Activated T-cell treated with anti-CD3 and anti-CD28 coated beads, Interleukin-2, amount 50 U/mL, for 24 hours (primary cell): ENCODE measurements at places on chromosomes 12 and 14.

DNA sequence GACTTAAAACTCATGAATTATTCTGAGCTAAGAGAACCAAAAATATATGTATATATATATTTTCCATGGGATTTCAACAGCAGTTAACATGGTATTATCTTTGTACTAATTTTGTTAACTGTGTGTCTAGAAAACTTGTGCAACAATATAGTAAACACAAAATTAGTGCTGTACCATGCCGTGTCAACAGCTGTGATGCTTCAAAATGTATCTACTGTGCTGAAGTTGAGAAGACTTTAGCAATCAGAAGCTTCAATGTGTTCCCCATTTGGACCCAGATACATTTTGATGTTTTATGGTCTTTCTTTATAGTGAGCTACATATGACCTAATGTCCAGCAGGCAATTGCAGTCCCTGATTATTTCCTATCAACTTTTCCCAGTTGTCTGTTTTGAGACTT lies 405.7 kb downstream of the DIO2 start:
- no peaks in the 10 kb centered on the region for H3K36me3 ChIP-seq
- DNase-seq, result no peak
- no peak overlapping the region for H3K4me3 ChIP-seq
- no peaks in the 10 kb centered on the region for H3K4me1 ChIP-seq
- H3K27me3 ChIP-seq, result no peaks in the 10 kb centered on the region

DNA sequence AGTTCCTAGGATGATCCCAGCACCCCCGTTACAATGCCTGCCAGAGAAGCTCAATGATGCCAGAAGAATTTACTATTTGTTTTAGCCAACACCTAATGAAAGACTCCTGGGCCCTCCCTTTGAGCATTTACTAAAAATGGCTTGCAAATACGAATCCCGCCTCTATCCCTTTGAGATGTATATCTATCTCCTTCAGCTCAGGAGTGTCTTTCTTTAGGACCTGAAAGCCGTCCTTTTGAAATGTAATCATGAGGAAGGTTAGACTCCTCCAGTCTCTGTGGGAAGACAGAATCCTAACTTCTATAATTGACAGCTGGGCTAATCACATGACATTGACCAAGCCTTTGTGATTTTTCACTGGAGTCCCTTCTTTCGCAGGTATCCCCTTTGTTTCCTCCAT lies 19.2 kb upstream of the DYNC1H1 start:
- H3K27me3 ChIP-seq, result peaks cover 45% of the 10 kb centered on the region
- H3K4me3 ChIP-seq, result no peak overlapping the region
- no peak overlapping the region for H3K27ac ChIP-seq
- peaks cover 11% of the 10 kb centered on the region for H3K36me3 ChIP-seq
- H3K4me1 ChIP-seq, result peaks cover 17% of the 10 kb centered on the region

DNA sequence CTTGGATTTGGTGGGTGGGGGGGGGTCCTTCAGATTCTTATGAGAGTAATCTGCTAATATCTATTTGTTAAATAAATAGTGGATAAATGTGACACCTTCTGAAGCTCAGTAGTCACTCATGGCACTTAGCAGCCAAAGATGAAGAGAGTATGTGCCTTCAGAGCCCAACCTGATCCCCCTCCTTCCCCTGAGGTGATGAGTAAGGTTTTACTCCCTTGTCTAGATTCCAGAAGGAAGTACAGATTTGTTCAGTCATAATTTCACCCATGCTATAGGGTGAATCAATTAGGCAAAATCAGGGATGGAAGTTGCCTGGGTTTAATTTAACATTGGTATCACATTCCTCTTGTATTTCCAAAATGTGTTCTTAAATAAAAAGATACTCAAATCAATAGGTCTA lies 340.3 kb upstream of the ATP2B1 start:
- no peak for DNase-seq
- H3K4me1 ChIP-seq, result peaks cover 6% of the 10 kb centered on the region
- no peaks in the 10 kb centered on the region for H3K36me3 ChIP-seq
- no peaks in the 10 kb centered on the region for H3K27me3 ChIP-seq
- no peak overlapping the region for H3K4me3 ChIP-seq

GRCh38 chr12:105548626-105549025 lies 218.1 kb downstream of the C12orf75 start:
- no peaks in the 10 kb centered on the region for H3K36me3 ChIP-seq
- no peaks in the 10 kb centered on the region for H3K27me3 ChIP-seq
- H3K4me1 ChIP-seq, result no peaks in the 10 kb centered on the region
- H3K27ac ChIP-seq, result no peak overlapping the region
- DNase-seq, result no peak

DNA sequence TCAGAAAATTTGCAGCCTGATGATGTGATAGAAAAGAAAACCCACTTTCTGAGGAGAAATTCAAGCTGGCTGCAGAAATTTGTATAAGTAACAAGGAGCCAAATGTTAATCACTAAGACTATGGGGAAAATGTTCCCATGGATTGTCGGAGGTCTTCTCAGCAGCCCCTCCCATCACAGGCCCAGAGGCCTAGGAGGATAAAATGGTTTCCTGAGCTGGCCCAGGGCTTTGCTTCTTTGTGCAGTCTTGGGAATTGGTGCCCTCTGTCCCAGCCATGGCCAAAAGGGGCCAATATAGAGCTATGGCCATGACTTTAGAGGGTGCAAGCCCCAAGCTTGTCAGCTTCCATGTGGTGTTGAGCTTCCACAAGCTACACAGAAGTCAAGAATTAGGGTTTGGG lies 335.9 kb downstream of the ATP23 start:
- no peaks in the 10 kb centered on the region for H3K27me3 ChIP-seq
- no peak overlapping the region for H3K4me3 ChIP-seq
- no peak for DNase-seq
- no peaks in the 10 kb centered on the region for H3K4me1 ChIP-seq
- H3K36me3 ChIP-seq, result no peaks in the 10 kb centered on the region

DNA sequence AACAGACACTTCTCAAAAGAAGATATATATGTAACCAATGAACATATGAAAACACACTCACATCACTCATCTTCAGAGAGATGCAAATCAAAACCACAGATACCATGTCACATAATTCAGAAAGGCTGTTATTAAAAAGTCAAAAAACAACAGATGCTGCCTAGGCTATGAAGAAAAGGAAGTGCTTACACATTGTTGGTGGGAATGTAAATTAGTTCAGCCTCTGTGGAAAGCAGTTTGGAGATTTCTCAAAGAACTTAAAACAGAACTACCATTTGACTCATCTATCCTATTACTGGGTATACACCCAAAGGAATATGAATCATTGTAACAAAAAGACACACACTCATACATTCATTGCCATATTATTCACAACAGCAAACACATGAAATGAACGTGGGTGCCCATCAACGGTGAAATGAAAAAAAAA lies 35.1 kb downstream of the EIF2S3B start:
- peak overlapping the region; percentile 42 for H3K4me3 ChIP-seq
- H3K27ac ChIP-seq, result peak overlapping the region; percentile 83
- H3K27me3 ChIP-seq, result peaks cover 33% of the 10 kb centered on the region
- H3K36me3 ChIP-seq, result peaks cover 2% of the 10 kb centered on the region
- H3K4me1 ChIP-seq, result peaks cover 49% of the 10 kb centered on the region

GRCh38 chr14:103127356-103127755 lies 4.1 kb downstream of the TNFAIP2 start:
- DNase-seq, result no peak
- H3K27ac ChIP-seq, result no peak overlapping the region
- no peak overlapping the region for H3K4me3 ChIP-seq
- peaks cover 24% of the 10 kb centered on the region for H3K27me3 ChIP-seq

- no peak for DNase-seq
- H3K4me1 ChIP-seq, result no peaks in the 10 kb centered on the region
- no peaks in the 10 kb centered on the region for H3K36me3 ChIP-seq
Observed at GRCh38 chr12:38160318-38161122, 156.1 kb upstream of the ALG10B start.

DNA sequence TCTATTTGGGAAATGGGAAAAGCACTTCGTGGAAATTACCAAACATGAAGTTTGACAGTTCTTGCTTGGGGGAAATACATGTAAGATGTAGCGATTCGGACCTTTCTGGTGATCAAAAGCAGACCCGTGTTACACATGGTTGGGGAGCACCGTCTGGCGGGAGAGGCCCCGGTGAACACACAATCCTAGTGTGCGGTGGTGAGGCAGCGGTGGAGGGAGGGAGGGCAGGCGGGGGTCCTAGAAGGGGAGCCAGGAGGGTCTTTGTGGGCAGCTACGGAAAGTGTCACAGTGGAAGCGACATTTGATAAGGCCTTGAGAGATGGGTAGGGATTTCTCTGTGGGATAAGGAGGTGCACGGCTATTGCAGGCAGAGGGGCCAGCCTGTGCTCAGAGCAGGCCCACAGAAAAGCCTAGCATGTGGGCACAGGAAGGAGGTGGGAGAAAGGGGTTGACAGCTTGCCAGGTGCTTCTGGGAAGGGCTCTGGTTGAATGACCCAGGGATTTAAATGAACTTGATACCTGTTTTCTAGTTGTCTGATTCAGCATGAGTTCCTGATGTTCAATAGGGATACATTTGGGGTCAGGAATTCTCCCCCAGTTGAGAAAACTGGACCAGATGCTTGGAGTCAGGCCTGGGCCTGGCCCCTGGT lies 7.2 kb downstream of the MVK start:
- no peak for DNase-seq
- H3K27me3 ChIP-seq, result no peaks in the 10 kb centered on the region
- no peak overlapping the region for H3K4me3 ChIP-seq
- no peaks in the 10 kb centered on the region for H3K4me1 ChIP-seq

- no peaks in the 10 kb centered on the region for H3K36me3 ChIP-seq
- H3K4me3 ChIP-seq, result no peak overlapping the region
- H3K27me3 ChIP-seq, result peaks cover 5% of the 10 kb centered on the region
Observed at GRCh38 chr14:25074099-25074685, 24.2 kb upstream of the STXBP6 start.

- H3K27me3 ChIP-seq, result no peaks in the 10 kb centered on the region
- peak; percentile 77 for DNase-seq
- H3K36me3 ChIP-seq, result no peaks in the 10 kb centered on the region
- peak overlapping the region; percentile 24 for H3K27ac ChIP-seq
- no peak overlapping the region for H3K4me3 ChIP-seq
Observed at GRCh38 chr14:106185837-106186233, 659.5 kb downstream of the TMEM121 start.

GRCh38 chr12:3035815-3036702 lies 41.1 kb upstream of the TSPAN9 start:
- no peaks in the 10 kb centered on the region for H3K36me3 ChIP-seq
- no peaks in the 10 kb centered on the region for H3K4me1 ChIP-seq
- H3K27ac ChIP-seq, result no peak overlapping the region
- no peak for DNase-seq
- peaks cover 9% of the 10 kb centered on the region for H3K27me3 ChIP-seq

- no peaks in the 10 kb centered on the region for H3K4me1 ChIP-seq
- no peak overlapping the region for H3K27ac ChIP-seq
- no peaks in the 10 kb centered on the region for H3K36me3 ChIP-seq
- no peak overlapping the region for H3K4me3 ChIP-seq
Observed at GRCh38 chr12:100656141-100656540, 82.7 kb downstream of the GAS2L3 start.

DNA sequence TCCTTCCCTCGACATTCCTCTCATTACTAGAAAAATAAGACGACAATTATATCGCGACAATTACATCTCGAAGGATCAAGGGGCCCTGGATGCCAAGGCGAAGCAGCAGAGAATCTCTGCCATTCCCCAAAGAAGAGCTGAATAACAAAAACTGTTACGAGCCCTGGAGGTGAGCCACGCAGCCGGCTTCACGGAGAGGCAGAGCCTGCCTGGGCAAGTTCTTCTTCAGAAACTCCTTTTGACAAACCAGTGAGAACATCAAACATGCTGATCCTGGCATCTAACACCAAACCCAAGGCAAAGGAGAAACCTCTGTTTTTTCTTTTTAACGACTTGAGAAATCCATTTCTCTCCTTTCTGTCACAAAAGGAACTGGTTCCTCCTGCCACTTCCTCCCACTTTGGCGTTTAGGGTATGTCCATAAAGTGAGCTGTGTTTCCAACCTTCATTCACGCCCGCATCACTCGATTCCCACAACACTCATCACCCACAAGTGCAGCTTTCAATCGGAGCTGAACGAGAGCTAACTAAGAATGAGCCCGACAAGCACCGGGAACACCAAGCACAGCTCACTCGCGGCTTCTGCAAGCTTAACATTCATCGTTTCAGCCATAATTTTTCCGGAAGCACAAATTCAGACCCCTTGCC lies 21.5 kb downstream of the CCDC88C start:
- DNase-seq, result no peak
- H3K27me3 ChIP-seq, result no peaks in the 10 kb centered on the region
- peak overlapping the region; percentile 77 for H3K4me3 ChIP-seq
- peaks cover 97% of the 10 kb centered on the region for H3K4me1 ChIP-seq
- H3K36me3 ChIP-seq, result peaks cover 31% of the 10 kb centered on the region

GRCh38 chr14:80958939-80959338 lies 3.5 kb downstream of the TSHR start:
- peak overlapping the region; percentile 82 for H3K27ac ChIP-seq
- peaks cover 17% of the 10 kb centered on the region for H3K27me3 ChIP-seq
- DNase-seq, result no peak
- H3K4me1 ChIP-seq, result peaks cover 52% of the 10 kb centered on the region
- H3K4me3 ChIP-seq, result no peak overlapping the region

DNA sequence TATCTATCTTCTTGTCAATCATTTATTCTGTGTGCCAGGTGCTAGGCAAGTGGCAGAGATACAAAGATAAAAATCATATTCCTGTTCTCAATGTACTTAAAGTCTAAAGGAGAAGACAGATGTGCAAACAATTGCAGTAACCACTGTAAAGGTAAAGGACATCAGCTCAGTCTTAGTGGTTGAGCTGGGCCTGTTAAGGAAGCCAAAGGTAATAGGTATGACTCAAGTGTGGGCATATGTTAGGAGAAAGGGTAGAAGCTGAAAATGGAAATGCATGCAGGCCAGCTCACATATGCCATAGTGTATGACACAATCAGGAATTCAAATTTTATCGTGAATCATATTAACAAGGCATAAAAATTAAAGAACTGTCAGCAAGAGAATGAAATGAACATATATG lies 49.8 kb downstream of the FAR2 start:
- H3K27me3 ChIP-seq, result no peaks in the 10 kb centered on the region
- no peak overlapping the region for H3K4me3 ChIP-seq
- H3K27ac ChIP-seq, result no peak overlapping the region
- no peak for DNase-seq

DNA sequence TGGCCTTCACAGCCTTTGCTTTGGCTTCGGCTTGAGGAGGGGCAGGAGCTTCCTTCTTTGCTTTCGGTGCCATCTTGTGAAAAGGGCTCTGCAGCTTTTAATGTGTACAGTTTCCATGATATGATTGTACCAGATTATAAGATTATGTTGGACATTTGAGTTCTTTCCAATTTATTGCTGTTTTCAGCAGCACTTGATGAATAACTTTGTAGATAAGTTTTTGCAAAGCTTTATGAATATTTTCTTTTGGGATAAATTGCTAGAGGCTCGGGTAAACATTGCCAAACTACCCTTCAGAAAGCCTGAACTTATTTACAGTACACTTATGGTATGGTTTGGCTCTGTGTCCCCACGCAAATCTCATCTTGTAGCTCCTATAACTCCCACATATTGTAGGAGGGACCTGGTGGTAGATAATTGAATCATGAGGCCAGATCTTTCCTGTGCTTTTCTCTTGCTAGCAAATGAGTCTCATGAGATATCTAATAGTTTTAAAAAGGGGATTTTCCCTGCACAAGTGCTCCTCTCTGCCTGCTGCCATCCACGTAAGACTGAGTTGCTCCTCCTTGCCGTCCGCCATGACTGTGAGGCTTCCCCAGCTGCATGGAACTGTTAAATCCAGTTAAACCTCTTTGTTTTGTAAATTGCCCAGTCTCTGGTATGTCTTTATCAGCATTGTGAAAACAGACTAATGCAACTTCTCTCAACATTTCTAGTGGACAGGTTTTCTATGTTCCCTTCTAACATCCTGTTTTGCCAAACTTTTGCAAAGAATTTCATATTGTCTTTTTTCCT lies 70.4 kb downstream of the RCOR1 start:
- H3K36me3 ChIP-seq, result no peaks in the 10 kb centered on the region
- H3K4me1 ChIP-seq, result peaks cover 52% of the 10 kb centered on the region
- no peak overlapping the region for H3K4me3 ChIP-seq
